Endodermal cell (in vitro differentiated cells): ENCODE measurements at places on chromosomes 1 and 21. TPM values are rescaled to one million over a fixed set of nuclear protein-coding genes. Genes with fewer than 3 reads are reported as not detected.

DNA sequence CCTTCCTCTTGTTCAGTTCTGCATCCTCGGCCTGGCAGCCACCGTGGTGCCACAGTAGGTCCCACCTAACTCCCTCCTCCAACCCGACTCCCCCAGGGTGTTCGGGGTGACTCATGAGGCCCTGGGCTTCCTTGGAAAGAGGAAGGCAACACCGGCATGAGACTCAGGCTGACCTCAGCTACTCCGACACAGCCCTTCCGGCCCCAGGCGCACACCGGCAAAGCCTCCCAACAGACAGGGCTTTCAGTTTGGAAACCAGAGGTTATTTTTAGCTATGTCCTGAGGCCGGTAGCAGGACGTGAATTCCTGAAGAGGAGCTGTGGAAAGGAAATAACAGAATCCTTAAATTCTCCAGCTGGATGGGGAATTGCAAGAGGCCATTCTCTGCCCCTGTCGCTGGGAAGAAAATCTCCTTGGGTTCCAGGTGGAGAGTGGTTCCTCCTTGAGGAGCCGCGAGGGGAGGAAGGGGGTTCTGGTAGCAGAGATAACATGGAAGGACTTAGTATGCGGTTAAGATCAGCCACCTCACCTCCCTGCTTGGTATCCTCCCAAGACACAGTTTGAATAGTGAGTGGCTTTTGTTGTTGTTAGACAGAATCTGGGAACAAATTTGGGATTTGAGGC lies 24.4 kb downstream of the PLXNA2 start:
- H3K27ac ChIP-seq = no peak overlapping the region
- peaks cover 97% of the 10 kb centered on the region for H3K36me3 ChIP-seq
- H3K4me1 ChIP-seq = peaks cover 20% of the 10 kb centered on the region
- no peak overlapping the region for H3K4me3 ChIP-seq
- H3K27me3 ChIP-seq = no peaks in the 10 kb centered on the region
- peak; percentile 53 for DNase-seq

HOOK1 gene
- total RNA-seq = 19.5 and 19.9 TPM in 2 replicates

OSCP1 gene
- 9.6 and 10.7 TPM in 2 replicates for total RNA-seq

GRCh38 chr1:44103270-44104131 lies 15.1 kb upstream of the KLF17 start:
- no peaks in the 10 kb centered on the region for H3K36me3 ChIP-seq

DNA sequence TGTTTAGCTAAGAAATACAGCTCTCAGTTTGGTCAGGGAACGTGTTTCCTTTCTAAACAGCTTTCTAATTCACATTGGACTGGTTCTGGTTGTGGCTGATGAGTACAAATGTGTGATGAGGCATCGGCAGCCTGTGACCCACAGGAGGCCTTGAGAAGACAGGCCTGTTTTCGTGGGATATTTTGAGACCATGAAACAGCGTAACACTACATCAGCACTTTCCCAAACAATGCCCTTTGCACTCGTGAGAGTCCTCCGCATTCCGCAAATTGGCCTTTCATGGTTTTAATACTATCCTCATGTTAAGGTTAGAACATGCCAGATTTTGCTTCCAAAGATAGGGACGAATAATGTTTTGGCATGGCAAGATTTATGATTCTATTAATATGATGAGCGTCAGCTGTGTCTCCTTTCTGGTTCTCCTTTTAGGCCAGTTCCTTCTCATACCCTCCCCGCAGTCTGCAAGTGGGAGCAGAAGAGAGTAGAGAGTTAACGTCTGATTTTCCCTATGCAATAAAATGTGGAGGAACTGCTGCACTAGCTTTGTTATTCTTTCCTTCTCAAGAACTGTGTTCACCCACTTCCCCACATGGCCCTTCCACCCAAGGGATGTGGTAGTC lies 84.3 kb upstream of the L1TD1 start:
- no peak for DNase-seq
- H3K4me1 ChIP-seq = no peaks in the 10 kb centered on the region
- H3K36me3 ChIP-seq = no peaks in the 10 kb centered on the region
- no peaks in the 10 kb centered on the region for H3K27me3 ChIP-seq
- no peak overlapping the region for H3K27ac ChIP-seq

GRCh38 chr1:93774707-93775106 lies 93.1 kb upstream of the BCAR3 start:
- no peaks in the 10 kb centered on the region for H3K36me3 ChIP-seq
- no peak for DNase-seq
- H3K27me3 ChIP-seq = no peaks in the 10 kb centered on the region
- H3K27ac ChIP-seq = no peak overlapping the region
- no peak overlapping the region for H3K4me3 ChIP-seq
- peaks cover 2% of the 10 kb centered on the region for H3K4me1 ChIP-seq

DNA sequence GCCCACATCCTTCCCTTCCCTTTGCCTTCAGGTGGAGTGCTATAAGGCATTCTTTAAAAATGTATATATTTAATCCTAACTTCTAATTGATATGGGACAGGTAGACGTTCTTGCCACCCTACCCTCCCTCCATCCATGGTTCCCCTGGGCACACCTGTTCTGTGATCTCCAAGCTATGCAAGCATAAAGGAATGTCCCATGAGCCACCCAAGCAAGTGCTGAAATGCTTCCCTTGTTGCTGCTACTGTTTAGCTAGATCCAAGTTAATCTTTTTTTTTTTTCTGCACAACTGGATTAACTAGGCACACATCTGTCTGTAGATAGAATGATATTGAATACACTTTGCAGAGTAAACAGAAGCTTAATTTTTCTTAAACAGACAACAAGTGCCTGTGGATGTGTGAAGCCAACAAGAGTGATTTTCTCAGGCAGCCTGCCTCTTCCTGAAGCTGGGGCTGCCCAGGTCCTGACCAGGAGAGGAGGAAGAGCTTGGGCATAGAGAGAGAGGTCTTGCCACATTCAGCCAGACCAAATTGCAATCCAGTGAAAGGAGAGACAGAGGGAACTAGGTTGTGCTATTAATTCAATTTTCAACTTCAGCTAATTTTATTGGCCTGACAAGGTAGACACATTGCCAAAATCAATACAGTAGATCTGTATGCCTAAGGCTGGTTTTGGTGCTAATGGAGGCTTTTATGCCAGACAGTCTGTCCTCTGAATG lies 28.2 kb upstream of the ATP1B1 start:
- H3K4me1 ChIP-seq = no peaks in the 10 kb centered on the region
- DNase-seq = no peak
- H3K27me3 ChIP-seq = no peaks in the 10 kb centered on the region
- H3K27ac ChIP-seq = no peak overlapping the region

- no peaks in the 10 kb centered on the region for H3K27me3 ChIP-seq
- DNase-seq = no peak
- no peaks in the 10 kb centered on the region for H3K36me3 ChIP-seq
- no peak overlapping the region for H3K27ac ChIP-seq
These were observed 79.7 kb upstream of the EFHD2 start for GRCh38 chr1:15330028-15330427.

EDARADD gene
- 5.5 and 5.6 TPM in 2 replicates for total RNA-seq

- no peak for DNase-seq
- no peaks in the 10 kb centered on the region for H3K36me3 ChIP-seq
- H3K27me3 ChIP-seq = no peaks in the 10 kb centered on the region
- H3K4me1 ChIP-seq = no peaks in the 10 kb centered on the region
These were observed 102.0 kb upstream of the RUNX3 start for GRCh38 chr1:25031966-25032667.

DNA sequence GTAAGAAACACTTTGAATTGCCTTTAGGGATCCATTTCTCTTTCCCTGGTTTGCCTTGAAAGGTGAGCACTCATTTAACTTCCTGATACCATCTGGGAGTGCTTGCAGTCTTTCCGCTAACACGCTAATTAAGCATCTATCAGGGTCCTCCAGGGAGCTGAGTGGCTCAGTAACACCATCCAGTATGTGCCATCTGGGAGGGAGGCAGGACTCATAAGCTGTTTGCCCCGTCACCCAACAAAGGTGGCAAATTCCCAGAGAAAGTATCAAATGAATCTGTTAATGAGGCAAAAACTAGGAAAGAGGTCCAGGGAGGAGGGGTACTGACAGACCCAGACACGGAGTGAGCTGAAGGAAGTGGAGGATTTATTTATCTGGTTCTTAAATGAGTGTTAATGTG lies 430.9 kb downstream of the HLX start:
- no peaks in the 10 kb centered on the region for H3K36me3 ChIP-seq
- no peak overlapping the region for H3K4me3 ChIP-seq
- DNase-seq = peak; percentile 84
- no peaks in the 10 kb centered on the region for H3K27me3 ChIP-seq
- H3K27ac ChIP-seq = no peak overlapping the region

DNA sequence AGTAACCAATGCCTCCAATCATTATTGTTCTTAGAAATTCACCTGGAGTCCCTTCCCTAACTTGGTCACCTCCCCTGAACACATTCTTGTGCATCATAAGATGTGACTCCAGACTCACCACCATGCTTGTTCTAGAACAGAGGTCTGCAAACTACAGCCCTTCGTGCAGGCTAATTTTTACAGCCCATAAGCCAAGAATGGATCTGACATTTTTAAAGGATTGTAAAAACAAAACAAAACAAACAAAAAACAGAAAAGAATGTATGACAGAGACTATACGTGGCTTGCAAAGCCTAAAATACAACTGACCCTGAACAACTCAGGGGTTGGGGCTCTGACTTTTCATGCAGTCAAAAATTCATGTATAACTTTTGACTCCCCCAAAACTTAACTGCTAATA lies 6.2 kb upstream of the HIVEP3 start:
- H3K36me3 ChIP-seq = no peaks in the 10 kb centered on the region
- no peaks in the 10 kb centered on the region for H3K4me1 ChIP-seq
- H3K27me3 ChIP-seq = peaks cover 3% of the 10 kb centered on the region
- H3K27ac ChIP-seq = no peak overlapping the region
- no peak for DNase-seq

WDR77 gene
- 24.9 to 62.8 TPM (median 60.4 TPM) in 3 replicates for total RNA-seq

DNA sequence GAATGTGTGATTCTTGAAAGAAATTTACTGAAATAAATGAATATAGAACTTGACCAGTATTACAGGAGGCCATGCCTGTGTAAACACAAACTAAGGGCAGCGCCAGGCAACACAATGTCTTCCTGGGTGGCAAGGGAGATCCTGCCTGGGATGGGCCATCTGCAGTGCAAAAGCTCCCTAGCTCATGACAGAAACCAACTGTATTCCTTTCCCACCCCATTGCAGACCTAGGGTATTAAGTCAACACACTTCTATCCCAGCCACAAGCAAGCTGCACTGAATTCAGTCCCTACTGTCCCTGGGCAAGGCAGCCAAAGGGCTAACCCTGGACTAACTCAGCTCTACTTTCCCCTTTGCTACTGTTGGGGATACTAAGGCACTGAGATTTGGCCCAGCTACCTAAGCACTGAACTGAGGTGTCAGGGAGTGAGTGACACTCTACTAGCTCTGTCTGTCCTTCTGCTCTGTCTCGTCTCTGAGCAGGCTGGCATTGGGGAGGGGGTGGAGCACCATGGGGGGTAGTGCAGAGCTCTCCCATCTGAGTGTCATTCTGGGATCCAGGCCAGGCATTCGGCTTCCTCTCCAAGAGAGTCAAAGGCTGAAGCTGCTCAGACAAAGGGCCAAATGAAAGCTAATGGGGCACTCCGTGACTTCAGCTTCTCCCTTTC lies 2.5 kb downstream of the INKA2 start:
- H3K27me3 ChIP-seq = peaks cover 31% of the 10 kb centered on the region
- peaks cover 10% of the 10 kb centered on the region for H3K4me1 ChIP-seq
- no peak overlapping the region for H3K4me3 ChIP-seq
- no peaks in the 10 kb centered on the region for H3K36me3 ChIP-seq
- DNase-seq = no peak
- no peak overlapping the region for H3K27ac ChIP-seq

GRCh38 chr21:46304955-46305354 lies 18.7 kb downstream of the C21orf58 start:
- no peaks in the 10 kb centered on the region for H3K27me3 ChIP-seq
- H3K4me3 ChIP-seq = no peak overlapping the region
- no peak overlapping the region for H3K27ac ChIP-seq
- H3K36me3 ChIP-seq = peaks cover 28% of the 10 kb centered on the region

MYCL gene
- 39.5 to 68.9 TPM (median 39.7 TPM) in 3 replicates for total RNA-seq

OLIG2 gene
- total RNA-seq = 0.53 and 0.59 TPM in 2 replicates

KLF18 gene
- not detected in 2 replicates for total RNA-seq

- H3K27me3 ChIP-seq = no peaks in the 10 kb centered on the region
- no peak overlapping the region for H3K4me3 ChIP-seq
- H3K27ac ChIP-seq = no peak overlapping the region
- no peak for DNase-seq
These were observed 43.5 kb upstream of the MROH9 start for GRCh38 chr1:170891872-170892271.

RNF11 gene
- total RNA-seq = 103 to 107 TPM (median 103 TPM) in 3 replicates

DNA sequence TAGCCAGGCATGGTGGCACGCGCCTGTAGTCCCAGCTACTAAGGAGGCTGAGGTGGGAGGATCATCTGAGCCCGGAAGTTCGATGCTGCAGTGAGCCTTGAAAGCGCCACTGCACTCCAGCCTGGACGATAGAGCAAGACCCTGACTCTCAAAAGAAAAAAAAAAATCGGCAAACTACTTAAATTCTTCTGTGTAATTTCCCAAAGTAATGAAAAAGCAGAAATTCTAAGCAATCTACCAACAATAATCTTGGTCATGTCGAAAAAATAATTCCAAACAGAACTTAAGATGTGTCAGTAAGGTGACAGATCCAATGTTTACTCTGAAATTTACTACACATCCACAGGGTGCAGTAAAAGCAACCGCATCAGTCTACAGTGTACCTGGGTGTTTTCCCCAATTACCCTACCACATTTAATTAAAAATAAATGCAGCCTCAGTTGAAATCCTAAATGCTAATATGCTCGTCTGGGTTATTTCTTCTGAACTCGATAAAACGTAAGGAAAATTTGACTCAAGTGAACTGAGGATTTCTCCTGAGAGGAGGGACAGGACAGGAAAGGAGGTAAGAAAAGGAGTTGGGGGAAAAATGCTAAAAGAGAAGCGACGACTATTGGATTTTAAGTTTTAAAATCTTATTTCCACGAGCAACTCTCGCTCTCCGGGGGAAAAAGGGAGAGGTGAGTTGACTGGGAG lies 801 bp downstream of the EPRS1 start:
- no peaks in the 10 kb centered on the region for H3K4me1 ChIP-seq
- H3K27me3 ChIP-seq = no peaks in the 10 kb centered on the region
- no peak for DNase-seq
- H3K4me3 ChIP-seq = peak overlapping the region; percentile 87
- no peaks in the 10 kb centered on the region for H3K36me3 ChIP-seq

SPATA1 gene
- total RNA-seq = 0.52 and 0.55 TPM in 2 replicates

- no peaks in the 10 kb centered on the region for H3K4me1 ChIP-seq
- H3K27ac ChIP-seq = no peak overlapping the region
- no peak overlapping the region for H3K4me3 ChIP-seq
- H3K27me3 ChIP-seq = no peaks in the 10 kb centered on the region
- DNase-seq = no peak
- H3K36me3 ChIP-seq = no peaks in the 10 kb centered on the region
These were observed 454.1 kb upstream of the USP24 start for GRCh38 chr1:55669293-55669692.

DNA sequence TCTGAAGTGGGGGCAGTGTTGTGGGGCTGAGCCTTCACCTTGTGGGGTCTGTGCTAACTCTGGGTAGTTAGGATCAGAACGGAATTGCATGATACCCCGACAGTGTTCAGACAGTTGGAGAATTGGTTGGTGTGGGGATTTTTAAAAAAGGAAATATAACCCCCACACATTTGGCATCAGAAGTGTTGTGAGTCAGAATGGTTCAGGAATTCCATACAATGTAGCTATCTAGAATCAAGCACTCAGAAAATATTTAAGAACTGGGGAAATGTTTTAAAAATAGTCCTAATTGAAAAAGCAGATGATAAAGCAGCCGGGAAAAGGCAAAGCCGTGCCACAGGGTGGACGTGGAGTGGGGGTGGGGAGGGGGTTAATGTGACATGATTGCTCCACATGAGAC lies 6.5 kb upstream of the S100A7 start:
- no peak overlapping the region for H3K27ac ChIP-seq
- no peaks in the 10 kb centered on the region for H3K4me1 ChIP-seq
- no peak for DNase-seq
- H3K27me3 ChIP-seq = peaks cover 7% of the 10 kb centered on the region
- H3K4me3 ChIP-seq = no peak overlapping the region

NES gene
- 103 and 116 TPM in 2 replicates for total RNA-seq
